ENCODE measurements at places on chromosomes 5 and 9. TPM values are rescaled to one million over a fixed set of nuclear protein-coding genes. Genes with fewer than 3 reads are reported as not detected.

Gene PKD2L2
- not detected for total RNA-seq

Gene PCDHGC5
- 1.2 TPM for total RNA-seq

Gene C9orf78
- total RNA-seq = 34.6 TPM

Gene CDHR2
- total RNA-seq = not detected

Gene FOXE1
- total RNA-seq = not detected

DNA sequence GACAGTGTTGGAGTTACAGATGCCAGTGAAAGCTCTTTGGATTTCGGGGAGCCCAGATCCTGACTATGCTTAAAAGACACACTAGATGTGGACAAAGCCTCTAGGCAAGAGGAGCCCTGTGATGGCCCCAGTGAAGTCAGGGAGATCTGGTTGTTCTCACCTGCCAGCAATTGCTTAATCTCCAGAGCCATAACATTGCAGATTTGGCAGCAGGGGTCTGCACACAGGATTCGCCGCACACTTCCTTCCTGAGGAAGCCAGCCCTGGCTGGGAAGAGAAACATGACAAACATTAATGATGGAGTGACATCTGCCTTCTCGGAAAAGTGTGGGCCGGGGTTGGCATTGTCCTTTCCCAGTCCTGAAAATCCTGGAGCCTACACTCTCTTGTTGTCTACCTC, 65.2 kb upstream of the PHF24 start:
- H3K27ac ChIP-seq = no peak overlapping the region
- H3K4me3 ChIP-seq = no peak overlapping the region
- H3K36me3 ChIP-seq = no peaks in the 10 kb centered on the region

GRCh38 chr9:4760122-4760521, 19.1 kb upstream of the AK3 start:
- H3K4me3 ChIP-seq = no peak overlapping the region
- no peaks in the 10 kb centered on the region for H3K36me3 ChIP-seq
- no peak overlapping the region for H3K27ac ChIP-seq

GRCh38 chr9:99143655-99144054, 38.7 kb downstream of the TGFBR1 start:
- peaks cover 6% of the 10 kb centered on the region for H3K36me3 ChIP-seq
- no peaks in the 10 kb centered on the region for H3K27me3 ChIP-seq
- no peak overlapping the region for H3K27ac ChIP-seq
- H3K4me1 ChIP-seq = peaks cover 7% of the 10 kb centered on the region
- no peak for DNase-seq

DNA sequence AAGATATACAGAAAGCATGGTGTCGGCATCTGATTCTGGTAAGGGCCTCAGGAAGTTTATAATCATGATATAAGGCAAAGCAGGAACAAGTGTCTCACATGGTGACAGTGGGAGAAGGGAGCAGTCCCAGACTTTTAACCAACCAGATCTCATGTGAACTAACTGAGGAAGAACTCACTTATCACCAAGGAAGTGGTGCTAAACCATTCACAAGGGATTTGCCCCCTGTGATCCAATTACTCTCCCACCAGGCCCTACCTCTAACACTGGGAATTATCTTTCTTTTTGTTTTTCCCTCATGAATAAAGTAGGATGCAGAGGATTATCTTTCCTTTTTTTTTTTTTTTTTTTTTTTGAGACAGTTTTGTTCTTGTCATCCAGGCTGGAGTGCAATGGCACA, 123.4 kb upstream of the LRRTM2 start:
- no peaks in the 10 kb centered on the region for H3K36me3 ChIP-seq
- H3K4me3 ChIP-seq = no peak overlapping the region
- no peaks in the 10 kb centered on the region for H3K4me1 ChIP-seq
- H3K27ac ChIP-seq = no peak overlapping the region

DNA sequence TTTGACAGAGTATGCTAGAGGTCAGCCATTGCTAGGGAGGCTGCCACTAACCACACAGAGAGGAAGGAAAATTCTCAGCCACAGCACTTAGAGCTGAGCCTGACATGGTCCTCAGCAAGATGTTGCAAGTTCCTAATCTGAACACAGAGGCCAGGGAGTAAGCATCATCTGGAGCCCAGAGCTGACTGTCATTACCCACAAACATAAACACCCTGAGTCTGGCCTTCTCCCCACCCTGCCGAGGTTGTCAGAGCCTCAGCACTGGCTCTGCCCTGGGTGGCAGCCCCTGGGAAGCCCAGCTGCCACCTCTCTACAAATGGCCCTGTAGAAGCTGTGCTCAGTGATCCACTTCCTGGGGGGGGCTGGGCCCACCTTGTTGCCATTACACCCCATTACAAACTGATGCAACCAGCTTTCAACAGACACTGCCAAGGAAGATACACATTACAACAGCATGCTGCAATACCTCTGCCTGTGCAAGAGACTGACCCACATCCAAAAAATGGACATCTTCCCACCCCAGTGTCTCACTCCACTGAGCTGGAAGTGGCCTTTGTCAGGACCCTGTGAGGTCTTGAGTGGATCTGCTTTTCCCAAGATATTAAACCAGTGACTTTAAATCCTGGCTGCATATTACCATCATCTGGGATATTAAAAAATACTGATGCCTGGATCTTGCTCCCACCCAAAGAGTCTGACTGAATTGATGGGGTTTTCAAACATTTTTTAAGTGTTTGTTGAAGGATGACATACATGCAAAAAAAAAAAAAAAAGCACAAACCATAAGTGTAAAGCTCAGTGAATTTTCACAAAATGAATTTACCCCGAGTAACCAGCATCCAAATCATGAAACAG, 33.0 kb downstream of the IRF1 start:
- H3K4me3 ChIP-seq = no peak overlapping the region
- no peaks in the 10 kb centered on the region for H3K36me3 ChIP-seq
- no peak for DNase-seq
- H3K27ac ChIP-seq = no peak overlapping the region

- peaks cover 4% of the 10 kb centered on the region for H3K36me3 ChIP-seq
- H3K4me1 ChIP-seq = peaks cover 14% of the 10 kb centered on the region
- DNase-seq = peak; percentile 36
- H3K27ac ChIP-seq = peak overlapping the region; percentile 36
- H3K27me3 ChIP-seq = no peaks in the 10 kb centered on the region
These were observed 20.0 kb upstream of the CREBRF start for GRCh38 chr5:173035904-173036707.

GRCh38 chr5:6194906-6195612, 183.3 kb downstream of the MED10 start:
- no peaks in the 10 kb centered on the region for H3K27me3 ChIP-seq
- H3K27ac ChIP-seq = no peak overlapping the region
- no peaks in the 10 kb centered on the region for H3K4me1 ChIP-seq
- no peaks in the 10 kb centered on the region for H3K36me3 ChIP-seq
- DNase-seq = no peak

DNA sequence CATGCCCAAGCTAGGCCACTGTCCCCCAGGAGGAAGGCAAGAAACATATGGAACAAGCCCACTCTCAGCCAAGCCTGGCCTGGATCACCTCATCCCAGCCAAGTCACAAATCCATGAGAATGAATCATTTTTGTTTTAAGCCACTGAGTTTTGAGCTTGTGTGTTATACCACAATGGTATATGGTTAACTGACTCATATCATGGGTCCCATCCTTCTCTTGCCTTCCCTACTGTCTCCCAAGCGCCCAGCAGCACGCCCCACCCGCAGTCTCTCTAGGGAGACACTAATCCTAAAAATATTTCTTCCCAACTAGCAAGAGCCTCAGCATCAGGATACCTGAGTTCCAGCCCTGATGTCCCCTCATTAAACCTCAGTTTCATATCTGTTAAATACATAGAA, 248.1 kb downstream of the CDK5RAP2 start:
- H3K27me3 ChIP-seq = no peaks in the 10 kb centered on the region
- no peak overlapping the region for H3K4me3 ChIP-seq
- H3K27ac ChIP-seq = no peak overlapping the region
- H3K36me3 ChIP-seq = no peaks in the 10 kb centered on the region
- no peak for DNase-seq

DNA sequence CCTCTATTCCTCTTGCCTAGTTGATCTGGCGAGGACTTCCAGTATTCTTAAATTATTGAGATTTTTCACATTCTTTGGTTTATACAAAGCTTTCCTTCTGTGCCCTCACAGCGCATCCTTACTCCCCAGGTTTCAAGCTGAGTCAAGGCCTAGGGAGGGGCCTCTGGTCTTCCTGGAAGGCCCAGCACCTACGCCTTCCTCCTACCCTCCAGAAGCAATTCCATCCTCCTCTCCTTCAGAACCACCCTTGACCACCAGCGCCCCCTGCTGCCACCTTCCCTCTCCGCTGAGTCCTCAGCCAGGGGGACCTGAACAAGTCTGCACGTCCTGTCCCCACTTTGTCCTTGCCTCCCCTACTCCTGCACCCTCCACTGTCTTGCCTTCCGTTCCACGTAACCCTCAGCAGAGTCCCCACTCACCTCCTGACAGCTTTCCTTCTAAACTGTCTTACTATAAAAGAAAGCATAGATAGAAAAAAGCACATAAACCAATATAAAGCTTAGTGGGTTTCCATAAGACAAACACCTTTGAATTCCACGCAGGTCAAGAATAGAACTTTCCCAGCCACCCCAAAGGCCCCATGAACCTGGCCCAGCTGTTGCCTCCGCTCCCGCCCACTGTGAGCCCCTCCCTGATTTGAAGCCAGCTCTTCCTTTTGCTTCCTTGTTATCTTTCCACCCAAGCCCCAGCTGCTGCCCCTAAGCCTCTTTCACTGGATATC, 63.0 kb upstream of the CTSL start:
- no peaks in the 10 kb centered on the region for H3K4me1 ChIP-seq

DNA sequence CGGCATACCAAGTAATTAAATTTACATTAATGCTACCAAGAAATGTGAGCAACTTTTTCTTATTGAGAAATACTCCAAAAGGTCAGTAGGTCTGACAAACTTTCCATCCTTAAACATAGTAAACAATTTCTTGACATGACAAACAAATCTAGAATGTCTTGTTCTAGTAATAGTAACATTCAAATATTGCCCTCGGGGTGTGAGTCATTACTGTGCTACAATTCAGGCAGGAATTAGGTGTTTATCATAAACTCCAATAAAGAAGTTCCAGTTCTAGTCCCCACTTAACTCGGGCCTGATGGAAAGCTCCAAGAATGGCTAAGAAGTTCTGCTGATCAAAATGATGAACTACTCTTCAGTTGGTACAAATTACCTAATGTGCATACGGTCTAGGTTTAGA, 235.6 kb upstream of the TUSC1 start:
- DNase-seq = no peak
- H3K27ac ChIP-seq = no peak overlapping the region
- H3K4me3 ChIP-seq = no peak overlapping the region
- no peaks in the 10 kb centered on the region for H3K36me3 ChIP-seq

GRCh38 chr9:35618325-35618727, at the start of gene CD72:
Gene CD72, minus strand, starts transcription at chr9:35618413. Its CDS starts 110 bp downstream, at chr9:35618303.
- no peaks in the 10 kb centered on the region for H3K4me1 ChIP-seq
- no peak within 1 kb of the TSS for H3K4me3 ChIP-seq
- H3K27ac ChIP-seq = no peak within 1 kb of the TSS
- no peaks in the 10 kb centered on the region for H3K36me3 ChIP-seq
- no peak for DNase-seq

DNA sequence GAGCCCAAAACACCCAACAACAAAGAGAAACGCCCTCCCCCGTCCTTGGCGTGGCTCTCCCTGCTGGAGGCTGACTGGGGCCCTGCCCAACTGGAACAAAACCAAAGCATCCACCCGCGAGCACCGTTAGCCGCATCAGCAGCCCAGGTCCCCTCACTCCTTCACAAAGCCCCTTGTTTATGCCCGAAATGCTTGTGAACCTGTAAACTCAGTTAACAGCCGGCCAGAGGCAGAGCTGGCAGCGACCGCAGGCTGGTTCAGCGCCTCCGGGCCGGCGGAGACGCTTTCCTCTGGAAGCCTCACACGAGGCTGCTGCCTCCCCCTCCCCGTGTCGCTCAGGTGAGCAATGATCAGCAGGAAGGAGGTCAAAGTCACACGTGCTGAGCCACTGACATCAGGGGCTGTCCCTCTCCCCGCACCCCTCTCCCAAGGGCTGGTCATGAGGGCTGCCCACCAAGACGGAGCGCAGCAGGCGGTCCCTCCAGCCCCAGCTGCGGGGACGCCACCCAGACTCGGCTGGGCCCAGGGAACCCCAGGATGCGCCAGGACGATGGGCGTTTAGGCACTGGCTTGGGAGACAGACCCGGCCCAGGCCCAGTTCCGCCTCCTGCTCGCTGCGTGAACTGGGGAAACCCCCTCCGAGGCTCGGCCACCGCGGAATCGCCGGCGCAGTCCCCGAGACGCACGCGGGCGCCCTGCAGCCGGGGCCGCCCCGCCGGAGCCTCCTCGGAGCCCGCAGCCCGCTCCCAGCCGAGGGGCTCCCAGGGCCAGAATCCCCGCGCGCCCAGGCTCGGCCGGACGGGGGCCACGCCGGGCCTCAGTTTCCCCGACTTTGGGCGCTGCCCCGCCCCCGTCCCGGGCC, 563 bp downstream of the SNAPC4 start:
- H3K4me3 ChIP-seq = peak overlapping the region; percentile 55
- H3K36me3 ChIP-seq = peaks cover 40% of the 10 kb centered on the region
- DNase-seq = peak; percentile 24
- H3K27me3 ChIP-seq = no peaks in the 10 kb centered on the region
- H3K27ac ChIP-seq = peak overlapping the region; percentile 27
- peaks cover 10% of the 10 kb centered on the region for H3K4me1 ChIP-seq

DNA sequence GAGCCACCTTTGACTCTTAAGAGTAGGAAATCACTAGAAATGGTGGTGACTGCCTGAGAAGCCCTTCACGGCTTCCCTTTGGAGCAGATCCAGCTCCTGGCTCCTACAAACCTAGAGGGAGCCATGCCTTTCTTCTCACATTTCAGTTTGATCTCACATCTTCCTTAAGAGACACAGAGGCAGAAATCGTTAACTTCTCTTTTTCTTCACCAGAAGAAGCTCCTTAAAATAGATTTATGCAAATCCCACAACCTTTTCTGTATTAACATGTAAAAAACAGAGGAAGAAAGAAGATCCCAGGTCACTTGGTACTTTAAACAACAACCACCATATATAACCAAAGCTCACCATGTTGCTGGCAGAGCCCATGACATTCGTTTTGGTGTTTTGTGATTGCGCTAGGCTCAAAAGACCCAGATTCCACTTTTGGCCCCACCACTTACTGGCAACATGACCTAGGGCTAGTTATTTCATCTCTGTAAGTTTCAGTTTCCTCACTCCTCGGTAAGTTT, 29.6 kb downstream of the PAX5 start:
- no peaks in the 10 kb centered on the region for H3K4me1 ChIP-seq
- no peaks in the 10 kb centered on the region for H3K36me3 ChIP-seq
- no peak overlapping the region for H3K4me3 ChIP-seq

DNA sequence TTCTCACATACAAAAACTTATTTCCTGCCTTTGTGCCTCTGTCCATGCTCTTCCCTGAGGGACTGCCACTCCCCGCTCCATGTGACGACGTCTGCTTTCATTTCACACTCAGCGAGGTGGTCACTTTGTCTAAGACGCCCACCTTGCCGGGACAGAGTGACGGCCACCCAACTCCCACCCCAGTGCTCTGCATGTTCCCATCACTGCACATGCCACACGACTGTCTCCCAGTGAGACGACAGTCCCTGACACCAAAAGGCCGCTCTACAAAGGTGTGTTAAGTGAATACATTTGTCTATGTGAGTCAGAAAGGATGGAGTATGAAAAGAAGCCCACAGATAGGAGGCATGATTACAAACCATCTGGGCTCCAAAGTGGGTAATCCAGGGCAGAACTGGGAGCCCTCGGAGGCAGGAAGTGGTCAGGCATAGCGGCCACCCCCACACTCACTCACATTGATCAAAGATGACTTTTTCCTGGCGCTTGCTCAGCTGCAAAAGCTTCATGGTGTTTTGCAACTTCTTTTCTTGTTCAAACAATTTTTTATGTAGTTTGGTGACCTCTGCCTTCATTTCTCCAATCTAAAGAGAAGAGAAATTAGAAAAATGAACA, 185.8 kb downstream of the CDK5RAP2 start:
- no peak overlapping the region for H3K27ac ChIP-seq
- no peak for DNase-seq
- peaks cover 17% of the 10 kb centered on the region for H3K36me3 ChIP-seq
- H3K27me3 ChIP-seq = no peaks in the 10 kb centered on the region
- no peak overlapping the region for H3K4me3 ChIP-seq
- no peaks in the 10 kb centered on the region for H3K4me1 ChIP-seq

Data from endothelial cell of umbilical vein (primary cell).